Astrocyte (in vitro differentiated cells and primary cell): ENCODE measurements at places on chromosomes 16 and 17. TPM values are rescaled to one million over a fixed set of nuclear protein-coding genes. Genes with fewer than 3 reads are reported as not detected.

DNA sequence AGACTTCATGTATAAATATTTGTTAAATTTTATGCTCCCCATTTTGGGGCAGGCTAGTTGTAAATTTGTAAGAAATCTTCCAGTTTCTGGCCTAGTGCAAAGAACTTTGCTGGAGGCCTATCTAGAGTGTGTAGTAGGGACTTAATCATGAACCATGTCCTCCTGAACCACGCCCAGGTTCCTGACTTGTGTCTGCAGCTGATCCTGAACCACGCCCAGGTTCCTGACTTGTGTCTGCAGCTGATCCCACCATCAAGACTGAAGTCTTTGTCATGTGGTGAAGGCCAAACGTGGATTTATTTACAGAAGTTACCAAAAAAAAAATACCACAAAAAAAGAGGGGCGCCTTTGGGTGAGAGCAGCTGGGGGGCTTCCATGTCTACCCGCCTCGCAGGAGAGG, 33.1 kb downstream of the LMF1 start:
- DNase-seq = no peak
- no peak overlapping the region for H3K4me3 ChIP-seq
- no peaks in the 10 kb centered on the region for H3K4me1 ChIP-seq

- H3K4me3 ChIP-seq = no peak overlapping the region
- H3K36me3 ChIP-seq = no peaks in the 10 kb centered on the region
- peaks cover 8% of the 10 kb centered on the region for H3K27me3 ChIP-seq
- no peak for DNase-seq
- H3K4me1 ChIP-seq = no peaks in the 10 kb centered on the region
- H3K27ac ChIP-seq = no peak overlapping the region
Observed at GRCh38 chr16:85696781-85697180, 8.0 kb upstream of the GINS2 start.

GRCh38 chr17:72271603-72272002, 150.8 kb downstream of the SOX9 start:
- no peak for DNase-seq
- no peaks in the 10 kb centered on the region for H3K36me3 ChIP-seq
- H3K27ac ChIP-seq = no peak overlapping the region
- H3K27me3 ChIP-seq = no peaks in the 10 kb centered on the region
- H3K4me1 ChIP-seq = no peaks in the 10 kb centered on the region

GRCh38 chr17:4721203-4722135, 9.8 kb upstream of the MED11 start:
- H3K4me3 ChIP-seq = no peak overlapping the region
- H3K36me3 ChIP-seq = no peaks in the 10 kb centered on the region
- H3K27ac ChIP-seq = no peak overlapping the region

- DNase-seq = no peak
- no peak overlapping the region for H3K27ac ChIP-seq
- H3K4me3 ChIP-seq = no peak overlapping the region
- H3K27me3 ChIP-seq = no peaks in the 10 kb centered on the region
Observed at GRCh38 chr17:30720013-30720471, 104.5 kb downstream of the CRLF3 start.

GRCh38 chr16:84324434-84325262, 30.0 kb downstream of the WFDC1 start:
- no peak overlapping the region for H3K27ac ChIP-seq
- DNase-seq = peak; percentile 8
- no peaks in the 10 kb centered on the region for H3K36me3 ChIP-seq
- H3K4me1 ChIP-seq = no peaks in the 10 kb centered on the region
- no peak overlapping the region for H3K4me3 ChIP-seq

The CCDC182 gene
- total RNA-seq = not detected in 2 replicates

The TSNAXIP1 gene
- 1.3 and 1.5 TPM in 2 replicates for total RNA-seq

DNA sequence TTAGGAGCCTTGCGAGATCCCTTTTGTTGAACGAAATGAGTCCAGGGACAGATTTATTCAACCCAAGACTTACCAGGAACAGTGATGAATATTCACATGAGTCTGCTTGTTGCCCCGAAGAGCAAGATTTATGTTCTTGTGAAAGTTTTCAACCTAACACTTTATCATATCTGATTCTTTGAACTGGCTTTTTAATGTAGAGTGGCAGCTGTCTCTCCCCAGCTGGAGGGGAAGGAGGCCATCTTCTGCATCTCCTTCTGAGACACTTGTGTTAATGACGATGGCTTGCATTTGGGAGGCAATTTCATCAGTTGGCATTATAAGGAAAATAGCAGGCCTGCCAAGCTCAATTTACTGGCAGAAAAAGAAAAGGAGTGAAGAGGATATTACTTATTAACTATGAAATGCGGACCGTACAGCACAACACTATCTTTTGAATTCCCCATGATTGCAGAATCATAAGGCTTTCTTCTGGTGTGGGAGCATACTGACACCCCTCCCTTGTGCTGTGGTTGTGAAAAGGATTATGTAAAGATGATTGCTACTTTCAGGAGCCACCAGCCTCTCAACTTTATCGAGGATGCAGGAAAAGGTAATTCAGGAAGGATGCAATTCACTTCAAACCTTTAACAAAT, 35.7 kb downstream of the SMARCE1 start:
- H3K4me1 ChIP-seq = no peaks in the 10 kb centered on the region
- DNase-seq = no peak
- H3K4me3 ChIP-seq = no peak overlapping the region
- no peaks in the 10 kb centered on the region for H3K36me3 ChIP-seq

- no peak overlapping the region for H3K27ac ChIP-seq
- H3K4me3 ChIP-seq = no peak overlapping the region
- H3K36me3 ChIP-seq = no peaks in the 10 kb centered on the region
- H3K27me3 ChIP-seq = no peaks in the 10 kb centered on the region
- no peak for DNase-seq
Observed at GRCh38 chr17:40497695-40498094, 3.7 kb downstream of the TNS4 start.

The PDE6G gene
- not detected in 2 replicates for total RNA-seq

DNA sequence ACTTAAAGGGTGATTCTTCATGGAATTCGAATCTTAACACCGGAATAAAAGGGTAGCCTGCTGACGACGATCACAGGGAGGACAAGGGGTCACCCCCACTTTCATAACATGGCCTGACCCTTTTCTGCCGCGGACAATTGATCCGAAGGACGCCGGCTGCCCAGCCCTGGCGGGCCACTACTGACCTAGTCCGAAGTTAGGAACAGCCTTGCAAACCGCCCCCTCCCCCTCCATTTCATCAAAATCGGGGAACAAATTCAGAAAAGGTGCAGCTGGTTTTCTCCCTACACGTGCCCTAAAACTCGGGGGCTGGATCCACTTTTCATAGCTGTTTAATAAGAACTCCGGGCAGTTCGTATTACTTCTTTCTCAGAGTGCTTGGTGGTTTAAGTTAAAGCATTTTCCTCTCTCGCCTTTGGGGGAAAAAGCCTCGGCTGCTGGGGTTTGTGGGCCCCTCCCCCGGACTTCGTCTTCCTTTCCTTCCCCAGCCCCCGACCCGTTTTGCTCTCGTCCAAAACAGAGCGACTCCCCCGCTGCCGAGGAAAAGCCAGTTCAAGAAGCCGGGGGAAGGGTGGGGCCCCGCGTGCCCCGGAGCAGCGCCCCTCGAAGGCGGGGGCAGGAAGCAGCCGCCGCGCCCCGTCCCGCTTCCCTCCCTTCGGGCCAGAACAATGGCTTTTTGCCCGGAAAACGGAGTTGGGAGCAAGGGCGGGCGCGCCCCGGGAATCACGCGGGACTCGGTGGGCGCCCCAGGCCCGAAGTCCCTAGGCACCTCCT, 641 bp upstream of the CBX2 start:
- DNase-seq = peak; percentile 20
- H3K27ac ChIP-seq = no peak overlapping the region
- H3K4me3 ChIP-seq = peak overlapping the region; percentile 41
- peaks cover 12% of the 10 kb centered on the region for H3K4me1 ChIP-seq
- no peaks in the 10 kb centered on the region for H3K36me3 ChIP-seq
- peaks cover 39% of the 10 kb centered on the region for H3K27me3 ChIP-seq

The MYH2 gene
- total RNA-seq = 0.02 TPM in 1 of 2 replicates, not detected in the other

The ST6GALNAC1 gene
- total RNA-seq = not detected in 2 replicates

GRCh38 chr17:29004081-29004692, 1.6 kb downstream of the SEZ6 start:
- H3K36me3 ChIP-seq = no peaks in the 10 kb centered on the region
- peaks cover 42% of the 10 kb centered on the region for H3K27me3 ChIP-seq
- DNase-seq = peak; percentile 23
- no peak overlapping the region for H3K27ac ChIP-seq
- no peak overlapping the region for H3K4me3 ChIP-seq
- H3K4me1 ChIP-seq = peaks cover 2% of the 10 kb centered on the region

DNA sequence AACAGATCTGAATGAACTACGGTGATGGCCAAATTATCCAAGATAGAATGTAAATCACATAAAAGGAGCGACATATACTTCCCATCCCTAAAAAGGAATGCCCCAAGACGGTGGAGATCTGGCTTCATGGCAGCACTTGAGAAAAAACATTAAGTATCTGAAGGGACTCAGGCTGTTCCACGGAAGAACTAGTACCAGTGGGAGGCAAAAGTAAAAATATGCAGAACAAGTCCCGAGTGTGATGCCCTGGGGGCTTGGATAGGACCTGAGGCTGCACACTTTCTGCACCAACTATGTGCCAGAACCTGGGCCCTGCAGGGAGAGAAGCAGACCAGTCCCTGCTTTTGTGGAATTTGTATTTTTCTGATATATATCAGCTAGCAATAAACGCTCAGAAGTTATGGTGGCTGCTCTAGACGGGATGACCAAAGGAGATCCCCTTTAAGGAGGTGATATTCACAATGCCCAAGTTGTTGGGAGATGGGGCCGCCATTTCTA, 539 bp upstream of the CKLF start:
- H3K4me3 ChIP-seq = peak overlapping the region; percentile 71
- peak overlapping the region; percentile 85 for H3K27ac ChIP-seq
- H3K4me1 ChIP-seq = peaks cover 21% of the 10 kb centered on the region

DNA sequence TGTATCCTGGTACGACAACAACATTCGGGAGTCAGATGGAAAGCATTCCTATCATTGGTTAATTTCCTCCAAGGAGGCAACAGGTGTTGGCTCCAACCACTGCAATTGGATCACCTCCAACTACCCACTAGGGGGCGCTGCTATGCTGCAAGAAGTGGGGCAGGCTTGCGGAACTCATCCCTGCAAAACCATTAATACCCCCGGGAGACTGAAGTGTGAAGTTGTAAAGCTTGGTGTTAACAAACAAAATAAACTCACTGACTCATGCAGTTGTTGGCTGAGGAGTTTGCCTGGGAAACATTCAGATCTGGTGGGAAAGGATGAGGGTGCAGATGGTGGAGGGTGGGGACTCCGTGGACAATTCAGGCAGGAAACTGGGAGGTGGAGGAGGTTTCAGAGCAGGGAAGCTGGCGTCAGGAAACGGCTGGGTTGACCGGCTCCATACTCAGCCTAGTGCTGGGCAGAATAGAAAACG, 84.9 kb downstream of the HS3ST2 start:
- no peaks in the 10 kb centered on the region for H3K36me3 ChIP-seq
- H3K4me3 ChIP-seq = no peak overlapping the region
- H3K4me1 ChIP-seq = no peaks in the 10 kb centered on the region
- peak; percentile 21 for DNase-seq

GRCh38 chr17:36608794-36609497, 7.6 kb downstream of the MRM1 start:
- DNase-seq = peak; percentile 38
- H3K27me3 ChIP-seq = no peaks in the 10 kb centered on the region
- H3K27ac ChIP-seq = no peak overlapping the region
- no peak overlapping the region for H3K4me3 ChIP-seq
- H3K36me3 ChIP-seq = peaks cover 4% of the 10 kb centered on the region

GRCh38 chr17:75612906-75613626, 20.2 kb upstream of the SMIM5 start:
- DNase-seq = no peak
- H3K36me3 ChIP-seq = no peaks in the 10 kb centered on the region
- H3K4me3 ChIP-seq = no peak overlapping the region
- peaks cover 2% of the 10 kb centered on the region for H3K27me3 ChIP-seq
- H3K27ac ChIP-seq = no peak overlapping the region
- H3K4me1 ChIP-seq = no peaks in the 10 kb centered on the region

DNA sequence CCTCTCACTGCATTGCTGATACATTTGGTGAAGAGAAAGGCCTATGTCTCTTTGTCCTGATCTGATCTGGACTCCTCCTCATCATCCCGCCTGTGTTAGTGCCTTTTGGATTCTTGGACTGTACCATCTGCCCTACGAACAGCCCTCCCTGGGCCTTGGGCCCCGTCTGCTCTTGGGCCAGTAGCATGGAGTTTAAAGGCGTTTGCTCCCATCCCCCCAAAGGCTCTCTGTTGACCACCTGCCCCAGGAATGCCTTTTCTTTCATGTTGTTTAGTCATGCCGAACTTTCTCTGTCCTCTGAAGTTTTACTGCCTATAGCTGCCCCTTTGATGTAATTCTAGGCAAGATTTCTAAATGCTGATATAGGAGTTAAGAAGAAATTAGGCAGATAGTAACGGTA, 30.9 kb upstream of the MEAK7 start:
- no peak overlapping the region for H3K27ac ChIP-seq
- DNase-seq = no peak
- H3K36me3 ChIP-seq = no peaks in the 10 kb centered on the region
- H3K27me3 ChIP-seq = peaks cover 4% of the 10 kb centered on the region
- H3K4me3 ChIP-seq = no peak overlapping the region

The CCL17 gene
- total RNA-seq = not detected in 2 replicates

- DNase-seq = no peak
- H3K27ac ChIP-seq = peak overlapping the region; percentile 89
- H3K4me3 ChIP-seq = peak overlapping the region; percentile 90
- H3K4me1 ChIP-seq = peaks cover 20% of the 10 kb centered on the region
Observed at GRCh38 chr16:74605746-74606520, 981 bp downstream of the GLG1 start.

- no peaks in the 10 kb centered on the region for H3K4me1 ChIP-seq
- no peak overlapping the region for H3K27ac ChIP-seq
- no peak for DNase-seq
- no peaks in the 10 kb centered on the region for H3K27me3 ChIP-seq
Observed at GRCh38 chr16:68037841-68038597, 14.9 kb downstream of the DUS2 start.

DNA sequence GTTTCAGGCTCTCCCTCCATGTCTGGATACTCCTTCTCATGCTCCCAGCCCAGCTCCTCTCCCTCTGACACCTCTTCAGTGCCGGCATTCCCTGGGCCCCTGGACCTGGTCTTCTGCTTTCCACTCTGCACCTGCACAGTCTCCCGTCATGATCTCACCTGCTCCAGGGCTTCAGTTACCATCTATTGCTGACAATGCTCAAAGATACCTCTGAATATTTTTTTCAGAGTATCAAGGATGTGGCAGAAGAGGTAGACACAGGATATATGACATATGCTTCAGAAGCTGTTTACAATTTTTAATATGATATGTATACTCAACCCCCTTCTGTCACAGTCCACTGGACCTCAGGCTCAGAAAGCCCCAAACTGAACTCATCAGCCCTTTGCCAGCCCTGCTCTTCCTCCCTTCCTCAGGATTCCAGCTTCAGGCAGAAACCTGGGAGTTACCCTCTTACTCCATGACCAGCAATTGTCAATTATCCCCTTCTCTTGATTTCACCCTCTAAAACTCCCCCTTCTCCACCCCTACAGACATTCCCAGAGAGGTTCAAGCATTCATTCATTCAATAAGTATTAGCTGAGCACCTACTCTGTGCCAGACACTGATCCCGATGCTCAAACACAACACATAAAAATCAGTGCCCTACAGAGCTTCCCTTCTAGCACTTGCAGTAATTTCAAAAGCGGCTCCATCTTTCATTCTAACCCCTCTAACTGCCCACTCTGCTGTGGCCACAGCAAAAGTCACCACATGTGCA, 7.8 kb upstream of the MLLT6 start:
- H3K27ac ChIP-seq = no peak overlapping the region
- H3K4me3 ChIP-seq = no peak overlapping the region
- H3K27me3 ChIP-seq = peaks cover 13% of the 10 kb centered on the region
- H3K4me1 ChIP-seq = peaks cover 10% of the 10 kb centered on the region

The IRF8 gene
- total RNA-seq = 0.41 and 0.59 TPM in 2 replicates

- no peak within 1 kb of the TSS for H3K27ac ChIP-seq
- H3K4me3 ChIP-seq = peak within 1 kb of the TSS; percentile 57
- peak; percentile 12 for DNase-seq
Observed at GRCh38 chr16:62036101-62036801, at the start of gene CDH8. Gene CDH8 (minus strand): TSS chr16:62036438. CDS start chr16:62021403, 15,035 bp downstream.

The GRAP gene
- 0.30 and 0.38 TPM in 2 replicates for total RNA-seq
